NCI-H1436 treated with DMSO at 0.1 percent for 48 hours (cell line): ENCODE measurements at places on chromosomes 16 and 17.
A peak's percentile ranks its signal among the peaks of the same experiment; 100 is the strongest.

- DNase-seq = no peak
Observed at GRCh38 chr17:57195785-57196460, 60.4 kb upstream of the MSI2 start.

DNA sequence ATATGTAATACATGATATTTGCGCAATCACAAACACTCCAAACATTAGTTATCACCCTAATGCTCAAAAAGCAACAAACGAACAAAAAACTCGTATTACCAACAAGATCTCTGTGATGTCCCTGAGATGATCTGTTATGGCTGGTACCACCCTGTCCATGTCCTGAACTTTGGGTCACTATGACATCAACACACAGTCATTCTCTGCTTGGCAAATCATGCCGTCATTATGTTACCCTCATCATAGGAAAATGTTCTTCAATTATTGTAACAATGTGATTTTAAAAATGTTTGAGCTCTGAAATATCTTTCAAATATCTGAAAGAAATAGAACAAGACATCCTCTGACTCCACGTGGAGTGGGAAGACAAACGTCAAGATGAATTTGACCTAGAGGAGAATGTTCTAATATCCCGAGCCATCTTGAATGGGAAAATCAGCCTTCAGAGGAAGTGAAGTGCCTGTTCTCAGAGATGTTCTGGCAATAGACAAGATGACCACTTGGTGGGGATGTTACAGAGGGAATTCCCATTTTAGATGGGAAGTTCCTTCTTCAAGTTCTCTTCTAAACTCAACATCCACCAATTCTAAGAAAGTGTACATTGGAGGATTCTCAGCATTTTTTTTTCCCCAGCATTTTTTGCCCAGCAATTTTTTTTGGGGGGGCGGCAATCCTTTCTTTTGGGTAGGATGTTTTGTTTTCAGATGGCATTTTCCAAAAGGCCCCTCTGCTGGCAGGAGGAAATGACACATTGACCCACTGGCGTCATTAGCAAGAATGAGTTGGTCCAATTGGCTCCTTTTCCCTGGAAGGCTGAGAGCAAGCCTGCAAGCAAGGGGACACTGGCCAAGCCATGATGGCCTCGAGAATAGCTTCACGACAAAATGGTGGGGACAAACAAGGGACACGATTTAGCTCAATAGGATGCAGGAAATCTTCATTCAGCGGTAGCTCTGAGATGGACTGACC is 3.7 kb upstream of the HSD17B2 start:
- no peak for DNase-seq

- no peak for DNase-seq
Observed at GRCh38 chr17:79136596-79136995, 62.0 kb downstream of the ENGASE start.

DNA sequence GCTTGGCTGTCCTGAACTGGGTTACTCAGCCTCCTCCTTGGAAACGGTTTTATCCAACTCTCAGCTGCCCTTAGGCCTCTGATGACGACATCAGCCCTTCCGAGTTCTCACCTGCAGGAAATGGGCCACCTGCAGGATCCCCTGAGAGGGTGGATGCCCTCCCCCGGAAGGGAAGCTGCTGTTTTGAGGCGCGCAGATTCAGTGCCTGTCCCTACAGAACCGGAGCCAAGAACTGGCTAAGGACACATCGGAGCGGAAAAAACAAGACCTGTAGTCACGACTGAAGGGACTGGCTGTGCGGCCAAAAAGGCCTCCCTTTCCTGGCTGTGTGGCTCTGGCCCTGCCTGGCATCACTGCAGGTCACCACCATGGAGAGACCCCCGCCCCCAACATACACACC is 11.7 kb upstream of the C16orf95 start:
- DNase-seq = peak; percentile 2

DNA sequence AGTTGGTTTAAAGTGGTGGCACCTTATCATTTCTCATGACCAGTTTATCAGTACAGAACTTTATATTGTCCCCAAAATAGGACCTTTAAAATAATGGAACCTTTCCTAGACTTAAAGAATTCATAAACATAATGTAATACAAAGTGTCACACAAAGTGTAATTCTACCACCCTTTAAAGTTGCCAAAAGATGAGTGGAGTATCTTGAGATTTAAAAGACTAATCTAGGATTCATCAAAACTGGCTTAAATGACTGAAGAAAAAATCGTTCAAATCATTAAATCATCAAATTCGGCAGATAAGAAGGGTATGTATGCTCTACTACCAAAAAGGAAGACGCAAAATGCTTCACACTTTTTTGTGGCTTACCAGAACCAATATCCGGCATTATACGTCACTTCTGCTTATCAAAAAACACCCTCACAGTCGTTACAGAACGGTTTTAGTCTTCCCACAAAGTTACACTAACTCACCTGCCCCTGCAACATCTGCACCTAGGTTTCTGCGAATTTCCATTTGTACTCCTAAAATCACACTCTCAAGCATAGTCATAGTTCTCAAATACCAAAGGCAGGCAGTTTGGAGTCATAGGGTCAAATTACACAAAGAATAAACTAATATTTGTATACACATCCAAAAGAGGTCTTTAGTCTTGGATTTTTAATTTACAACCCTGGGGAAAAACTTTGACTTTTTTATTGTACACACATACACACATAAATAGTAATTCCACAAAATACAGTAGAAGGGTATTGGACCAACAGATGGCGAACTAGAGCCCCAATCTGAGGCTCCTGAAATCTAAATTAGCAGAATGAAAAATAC is 1.4 kb upstream of the KANSL1 start:
- DNase-seq = no peak

GRCh38 chr17:60680754-60681153 is 3.1 kb downstream of the BCAS3 start:
- no peak for DNase-seq

DNA sequence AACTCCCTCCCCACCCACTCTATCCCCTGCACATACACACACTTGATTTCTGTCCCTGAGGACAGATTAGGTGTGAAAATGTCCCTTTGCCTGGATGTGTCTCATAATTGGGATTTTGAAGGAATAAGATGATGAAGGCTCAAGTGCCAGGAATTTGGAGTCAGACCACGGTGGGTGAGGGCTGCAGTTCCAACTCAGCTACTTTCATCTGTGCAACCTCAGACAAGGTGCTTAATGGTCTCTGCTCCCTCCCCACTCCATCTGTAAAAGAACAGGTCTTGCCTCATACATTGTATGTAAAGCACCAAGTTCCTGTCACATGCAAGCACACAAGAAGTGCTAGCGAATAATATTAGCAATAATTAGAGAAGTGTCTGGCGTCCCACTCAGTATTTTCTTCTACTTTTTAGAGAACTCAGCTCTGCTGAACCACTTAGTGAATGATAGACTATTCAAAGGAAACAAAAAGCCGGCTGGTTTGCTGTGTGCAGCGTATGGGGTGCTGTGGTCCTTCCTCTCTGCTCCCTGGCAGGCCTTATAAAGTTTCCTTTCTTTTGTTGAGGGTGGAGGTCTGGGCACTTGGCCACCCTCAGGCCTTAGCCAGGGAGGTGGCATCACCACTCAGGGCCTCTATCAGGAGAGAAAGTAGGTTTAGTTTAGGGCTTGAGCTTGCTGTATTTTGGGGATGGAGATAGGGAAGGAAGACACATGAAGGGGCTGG is 6.4 kb downstream of the TBX4 start:
- DNase-seq = no peak

- no peak for DNase-seq
Observed at GRCh38 chr16:21526923-21527807, 72.2 kb upstream of the METTL9 start.

DNA sequence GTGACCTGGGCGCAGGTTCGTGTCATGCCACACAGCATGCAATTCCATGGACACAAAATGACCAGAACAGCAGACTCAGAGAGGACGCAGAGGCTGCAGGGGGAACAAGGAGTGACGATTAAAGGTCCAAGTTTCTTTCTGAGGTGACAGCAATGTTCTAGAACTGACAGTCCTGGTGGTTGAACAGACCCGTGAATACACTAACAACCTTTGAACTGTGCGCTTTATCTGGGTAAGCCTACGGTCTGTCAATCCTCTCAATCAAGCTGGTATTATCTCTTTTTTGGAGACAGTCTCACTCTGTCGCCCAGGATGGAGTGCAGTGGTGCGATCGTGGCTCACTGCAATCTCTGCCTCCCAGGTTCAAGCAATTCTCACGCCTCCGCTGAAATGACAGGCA is 134.1 kb downstream of the ZNF778 start:
- DNase-seq = no peak

DNA sequence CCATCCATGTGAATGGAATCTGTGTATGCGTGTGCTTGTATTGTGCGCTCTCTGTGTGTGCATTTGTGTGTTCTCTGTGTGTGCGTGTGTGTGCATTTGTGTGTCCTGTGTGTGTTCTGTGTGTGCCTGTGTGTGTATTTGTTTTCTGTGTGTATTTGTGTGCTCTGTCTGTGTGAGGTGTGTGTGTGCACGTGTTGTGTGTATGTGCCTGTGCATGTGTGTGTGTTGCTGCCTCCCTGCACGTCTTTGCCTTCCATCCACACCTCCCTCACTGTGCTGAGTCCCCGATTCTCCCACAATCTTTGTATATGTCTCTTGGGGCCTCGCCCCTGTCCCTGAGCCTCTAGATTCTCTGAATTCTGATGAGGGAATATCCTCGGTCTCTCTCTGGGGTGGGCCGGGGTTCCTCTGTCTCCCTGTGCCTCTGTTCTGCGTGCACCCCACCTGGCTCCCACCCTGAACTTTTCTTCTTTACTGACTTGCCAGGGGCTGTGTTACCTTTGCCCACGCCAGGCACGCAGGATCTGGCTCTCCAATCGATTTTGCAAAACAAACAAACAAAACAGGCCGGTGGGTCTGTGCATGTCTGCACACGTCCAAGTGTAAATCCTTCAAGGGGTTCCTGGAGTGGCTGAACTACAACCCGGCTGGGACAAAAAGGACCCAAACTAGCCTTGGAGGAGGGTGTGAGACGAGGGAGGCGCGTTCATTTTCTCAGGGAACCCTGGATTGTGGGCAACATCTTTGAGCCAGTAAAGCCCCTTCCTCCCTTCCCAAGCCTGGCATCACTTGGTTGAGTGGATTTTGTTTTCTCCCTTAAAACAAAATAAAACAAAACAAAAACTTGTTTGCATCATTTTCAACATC is 8.1 kb upstream of the FOXF1 start:
- no peak for DNase-seq

- DNase-seq = no peak
Observed at GRCh38 chr17:4332296-4332970, 34.0 kb downstream of the UBE2G1 start.

DNA sequence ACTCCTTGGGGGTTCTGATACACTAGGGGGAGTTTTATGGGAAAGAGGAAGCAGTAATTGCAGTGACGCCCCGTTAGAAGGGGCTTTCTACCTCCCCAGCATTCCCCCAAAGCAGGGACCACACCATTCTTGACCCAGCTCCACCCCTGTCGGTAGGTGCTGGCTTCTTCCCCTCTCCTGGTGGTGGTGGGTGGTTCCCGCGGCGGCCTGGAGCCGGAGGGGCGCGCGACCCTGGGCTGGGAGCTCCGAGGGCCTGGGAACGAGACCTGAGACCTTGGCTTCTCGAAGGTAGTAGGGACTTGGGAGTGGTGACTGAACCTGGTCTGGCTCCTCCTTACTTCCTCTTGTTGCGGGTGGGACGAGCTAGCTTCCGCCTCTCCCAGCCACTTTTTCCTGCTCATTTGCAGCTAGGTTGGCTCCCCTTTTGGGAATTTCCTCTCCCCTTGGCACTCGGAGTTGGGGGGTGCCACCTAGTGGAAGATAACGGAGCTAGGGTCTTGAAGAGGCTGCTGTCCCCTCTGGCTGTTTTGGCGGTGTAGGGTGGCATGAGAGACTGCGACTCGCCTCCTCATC is 438 bp downstream of the GRN start:
- peak; percentile 41 for DNase-seq

DNA sequence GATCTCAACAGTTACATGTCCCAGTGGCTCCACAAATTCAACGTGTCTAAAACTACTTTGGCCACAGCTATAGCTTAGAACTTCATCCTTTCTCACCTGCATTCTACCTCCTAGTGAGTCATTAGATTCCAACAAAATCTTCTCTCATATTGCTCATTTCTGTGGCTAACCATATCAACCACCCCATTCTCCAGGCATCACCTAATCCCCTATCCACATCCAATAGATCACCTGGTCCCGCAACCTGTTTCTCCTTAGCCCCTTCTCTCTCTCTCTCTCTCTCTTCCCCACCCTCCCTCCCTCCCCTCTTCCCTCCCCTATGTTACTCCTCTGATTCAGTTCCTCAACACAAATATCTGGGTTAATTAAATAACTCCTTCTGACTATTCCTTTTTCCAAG is 64.6 kb downstream of the ANKFN1 start:
- DNase-seq = no peak

DNA sequence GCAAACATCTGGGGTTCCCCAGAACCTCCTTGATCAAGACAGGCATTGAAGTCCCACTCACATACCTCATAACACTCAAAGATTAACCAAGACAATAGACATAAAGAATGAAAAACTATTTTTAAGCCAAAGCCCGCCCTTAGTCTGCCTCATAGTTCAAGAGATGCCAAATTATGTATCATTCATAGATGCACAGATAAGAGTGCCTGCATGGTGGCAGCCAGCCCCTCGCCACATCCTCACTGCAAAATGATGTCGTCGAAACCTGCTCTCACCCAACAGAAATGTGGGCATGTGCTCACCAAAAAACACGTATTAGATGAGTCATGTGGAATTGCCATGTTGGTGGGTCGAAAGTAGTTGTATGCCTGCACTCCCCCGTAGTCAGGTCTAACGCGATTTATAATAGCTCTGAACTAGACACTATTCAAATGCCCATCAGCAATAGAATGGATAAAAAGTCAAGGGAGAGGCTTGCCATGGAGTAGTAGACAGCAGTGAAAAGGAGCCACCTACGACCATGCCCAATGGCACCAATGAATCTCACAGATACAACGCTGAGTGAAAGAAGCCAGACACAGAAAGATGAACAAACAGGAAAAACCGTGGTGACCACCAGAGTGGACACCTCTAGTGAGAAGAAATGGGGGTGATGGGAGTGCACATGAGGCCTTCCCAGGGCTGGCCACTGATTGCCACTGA is 64.8 kb downstream of the C16orf95 start:
- no peak for DNase-seq

DNA sequence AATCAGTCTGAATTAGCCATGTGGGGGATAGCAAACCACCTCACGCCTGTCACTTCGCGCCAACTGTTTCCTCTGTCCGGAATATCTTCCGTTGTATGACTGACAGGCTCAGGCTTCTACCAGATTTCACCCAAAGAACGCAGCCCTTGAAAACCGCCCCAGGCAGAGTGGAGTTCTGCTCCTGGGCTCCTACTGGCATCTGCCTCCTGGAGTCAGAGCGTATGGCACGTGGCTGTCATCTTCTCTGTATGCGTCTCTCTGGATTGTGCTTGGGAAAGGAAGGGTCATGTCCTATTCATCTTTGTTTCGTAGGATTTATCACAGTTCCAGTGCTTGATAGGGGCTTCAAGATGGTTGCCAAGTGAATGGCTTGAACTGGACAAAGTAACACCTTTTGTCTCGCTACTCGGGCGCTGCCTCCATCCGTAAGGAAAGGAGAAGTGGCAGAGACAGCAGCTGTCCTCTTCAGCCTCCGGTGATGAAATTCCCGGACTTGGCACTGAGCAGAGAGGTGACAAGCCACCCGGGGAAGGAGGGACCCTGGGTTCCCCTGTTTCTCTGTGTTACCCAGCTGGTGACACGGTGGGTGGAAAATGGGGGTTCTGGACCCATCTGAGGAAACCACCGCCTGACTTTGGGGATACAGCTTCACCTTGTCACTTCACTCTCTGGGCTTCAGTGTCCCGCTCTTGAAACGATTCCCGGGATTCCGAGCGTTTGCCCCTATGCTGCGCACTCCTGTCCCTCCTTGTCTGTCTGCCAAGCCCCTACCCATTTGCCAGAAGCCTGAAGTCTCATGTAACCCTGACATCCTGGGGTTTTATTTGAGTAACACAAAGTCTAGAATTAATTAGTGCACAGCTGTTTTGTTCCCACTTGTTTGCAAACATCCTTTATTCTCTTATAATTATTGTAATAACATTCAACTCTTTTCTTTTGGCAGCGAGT is 13.9 kb downstream of the KIAA0513 start:
- DNase-seq = no peak
